Skeletal muscle tissue (tissue), 5 donors: ENCODE measurements at places on chromosomes 1 and 21. TPM values are rescaled to one million over a fixed set of nuclear protein-coding genes. Genes with fewer than 3 reads are reported as not detected.

The PTGFR gene
- total RNA-seq = 17.2 TPM

The CFHR3 gene
- total RNA-seq = 1.0 TPM

The PDC gene
- total RNA-seq = not detected

The RGS8 gene
- not detected for total RNA-seq

The GBP5 gene
- 0.52 TPM for total RNA-seq
